ENCODE measurements at places on chromosomes 5 and 9.
A peak's percentile ranks its signal among the peaks of the same experiment; 100 is the strongest.

GRCh38 chr9:93826905-93827544 lies 128.1 kb downstream of the BARX1 start:
- DNase-seq: no peak

DNA sequence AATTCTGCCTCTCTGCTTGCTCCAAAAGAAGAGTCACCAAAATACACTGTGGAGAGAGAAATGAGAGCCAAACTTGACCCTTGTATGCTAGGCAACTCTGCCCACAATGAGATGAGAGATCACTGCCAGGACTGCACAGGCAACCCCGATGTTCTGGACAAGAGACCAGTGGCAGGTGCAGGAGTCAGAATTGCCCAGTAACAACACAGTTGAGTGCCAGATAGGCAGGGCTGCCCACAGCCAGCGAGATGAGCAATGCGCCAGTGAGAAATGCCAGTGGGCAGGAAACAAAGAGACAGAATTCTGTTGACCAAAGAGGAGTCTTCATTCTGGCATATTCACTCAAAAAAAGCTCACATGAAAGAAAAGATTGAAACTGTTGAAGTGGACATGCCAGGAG lies 570.7 kb downstream of the CAAP1 start:
- no peak for DNase-seq

- no peak for DNase-seq
Observed at GRCh38 chr5:53425687-53426511, 54.5 kb upstream of the FST start.

DNA sequence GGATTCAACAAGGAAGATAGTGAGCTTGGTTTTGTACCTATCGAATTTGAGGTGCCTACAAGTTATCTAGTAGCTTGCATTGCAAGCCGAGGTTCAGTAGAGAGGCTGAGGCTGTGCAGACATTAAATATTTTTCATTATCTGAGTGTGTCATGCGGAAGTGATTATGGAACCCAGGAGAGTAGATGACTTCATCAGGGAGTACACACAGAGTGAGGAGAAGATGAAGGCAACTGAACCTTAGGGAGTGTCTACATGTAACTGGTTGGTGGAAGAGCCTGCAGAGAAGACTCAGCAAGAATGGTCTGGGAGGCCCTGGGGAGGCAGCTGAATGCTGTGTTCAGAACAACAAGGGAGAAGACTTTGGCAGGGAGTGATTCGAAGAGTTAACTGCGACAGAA lies 393.9 kb downstream of the ARHGEF28 start:
- DNase-seq: no peak

DNA sequence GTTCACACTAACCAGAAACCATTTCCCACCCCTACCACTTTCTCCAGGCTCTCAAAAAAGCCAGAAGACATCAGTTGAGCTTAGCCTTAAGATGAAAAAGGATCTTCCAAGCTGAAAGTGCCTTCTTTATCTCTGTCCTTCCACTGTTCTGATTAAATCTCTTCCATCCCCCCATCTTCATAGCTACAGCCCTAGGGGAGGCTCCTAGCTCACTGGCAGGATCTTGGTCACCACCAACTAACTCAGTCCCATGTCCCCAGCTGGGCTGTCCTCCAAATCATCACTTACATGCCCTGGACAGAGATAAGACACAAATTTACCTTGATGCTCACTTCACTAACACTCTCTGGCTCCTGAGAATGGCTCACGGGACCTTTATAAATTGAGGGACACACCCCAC lies 14.3 kb downstream of the LCP2 start:
- DNase-seq: no peak

GRCh38 chr5:168653626-168654025 lies 74.5 kb upstream of the PANK3 start:
- no peak for DNase-seq

GRCh38 chr5:34684281-34684979 lies 28.3 kb downstream of the RAI14 start:
- DNase-seq: peak; percentile 92

- DNase-seq: peak; percentile 97
Observed at GRCh38 chr9:137083394-137084004, 3.3 kb upstream of the MAN1B1 start.

- DNase-seq: no peak
Observed at GRCh38 chr5:58491216-58491892, at the start of gene GAPT. GAPT (plus strand) TSS chr5:58491435; CDS start chr5:58494537, 3,102 bp downstream.

- no peak for DNase-seq
Observed at GRCh38 chr5:75711151-75711550, 6.1 kb downstream of the POC5 start.

DNA sequence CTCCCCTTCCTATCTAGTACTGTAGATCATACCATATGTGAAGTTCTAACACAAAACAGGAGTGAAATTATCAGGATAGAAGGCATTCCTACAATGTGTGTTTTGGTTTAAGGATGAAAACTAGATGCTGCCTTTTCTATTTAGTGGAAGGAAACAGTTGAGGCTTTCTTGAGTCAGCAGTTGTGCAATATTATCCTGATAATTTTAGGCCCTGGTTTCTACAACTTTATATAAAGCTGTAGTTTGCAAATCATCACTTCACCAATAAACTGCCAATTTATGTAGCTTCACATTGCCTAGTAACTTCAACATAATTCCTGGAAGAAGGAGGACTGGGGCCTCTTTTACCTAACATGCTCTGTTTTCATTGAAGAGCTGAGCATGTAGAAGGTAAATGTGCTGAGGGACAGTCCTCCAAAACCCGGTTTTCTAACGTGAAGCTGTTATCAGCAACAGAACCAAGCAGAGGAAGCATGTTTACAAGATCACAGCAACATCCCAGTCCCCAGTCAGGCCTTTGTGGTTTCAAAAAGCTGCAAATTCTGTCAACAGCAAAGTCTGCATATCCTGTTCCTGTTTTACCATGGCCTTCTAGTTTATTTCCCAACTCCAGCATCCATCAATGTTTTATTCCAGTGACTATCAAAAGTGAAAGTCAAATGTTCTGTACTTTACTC lies 513.4 kb upstream of the MEF2C start:
- DNase-seq: peak; percentile 4

GRCh38 chr9:121569266-121569648 lies 69.6 kb upstream of the GGTA1 start:
- no peak for DNase-seq
